Uterine smooth muscle cell (primary cell): ENCODE measurements at places on chromosomes 4 and X. TPM values are rescaled to one million over a fixed set of nuclear protein-coding genes. Genes with fewer than 3 reads are reported as not detected.

The RS1 gene
- total RNA-seq = not detected in 2 replicates

The RRH gene
- total RNA-seq = 0.22 TPM in 1 of 2 replicates, not detected in the other

The TRIM75 gene
- total RNA-seq = not detected in 2 replicates

The ZNF280C gene
- 3.5 and 4.1 TPM in 2 replicates for total RNA-seq

The RWDD4 gene
- 17.5 and 20.8 TPM in 2 replicates for total RNA-seq

The MAGEC2 gene
- not detected in 2 replicates for total RNA-seq

The CFAP47 gene
- total RNA-seq = 0.11 and 0.12 TPM in 2 replicates

The GPRASP3 gene
- total RNA-seq = 8.6 and 12.0 TPM in 2 replicates

The CT83 gene
- not detected in 2 replicates for total RNA-seq

The SSX2B gene
- not detected in 2 replicates for total RNA-seq

The FAT4 gene
- total RNA-seq = 6.6 and 9.9 TPM in 2 replicates

The SOX3 gene
- total RNA-seq = not detected in 2 replicates

The FOXP3 gene
- not detected in 2 replicates for total RNA-seq

The CDK16 gene
- total RNA-seq = 88.1 and 124 TPM in 2 replicates

The WDR17 gene
- total RNA-seq = 4.3 and 5.6 TPM in 2 replicates

The BRS3 gene
- total RNA-seq = not detected in 2 replicates

The HSFX4 gene
- total RNA-seq = not detected in 2 replicates

The TBC1D1 gene
- total RNA-seq = 149 and 223 TPM in 2 replicates

The ASB9 gene
- 0.25 and 0.33 TPM in 2 replicates for total RNA-seq

The CTAG2 gene
- total RNA-seq = not detected in 2 replicates

The F8A3 gene
- total RNA-seq = 2.5 TPM in 1 of 2 replicates, not detected in the other

The DNAAF6 gene
- not detected in 2 replicates for total RNA-seq

The GLUD2 gene
- 1.2 and 2.0 TPM in 2 replicates for total RNA-seq

The PABPC1L2A gene
- not detected in 2 replicates for total RNA-seq

The CCNA2 gene
- total RNA-seq = 32.2 and 132 TPM in 2 replicates

The SPACA5 gene
- not detected in 2 replicates for total RNA-seq

The SYTL5 gene
- total RNA-seq = 0.66 and 1.2 TPM in 2 replicates

The OPHN1 gene
- total RNA-seq = 7.0 and 12.1 TPM in 2 replicates
